ENCODE measurements at places on chromosomes 3 and 15. TPM values are rescaled to one million over a fixed set of nuclear protein-coding genes. Genes with fewer than 3 reads are reported as not detected.
A peak's percentile ranks its signal among the peaks of the same experiment; 100 is the strongest.

- H3K36me3 ChIP-seq = peaks cover 5% of the 10 kb centered on the region
- no peaks in the 10 kb centered on the region for H3K4me1 ChIP-seq
- H3K27ac ChIP-seq = no peak overlapping the region
- H3K4me3 ChIP-seq = no peak overlapping the region
- DNase-seq = no peak
- H3K27me3 ChIP-seq = no peaks in the 10 kb centered on the region
Measured at GRCh38 chr3:15486979-15487378, 34.5 kb downstream of the COLQ start.

DNA sequence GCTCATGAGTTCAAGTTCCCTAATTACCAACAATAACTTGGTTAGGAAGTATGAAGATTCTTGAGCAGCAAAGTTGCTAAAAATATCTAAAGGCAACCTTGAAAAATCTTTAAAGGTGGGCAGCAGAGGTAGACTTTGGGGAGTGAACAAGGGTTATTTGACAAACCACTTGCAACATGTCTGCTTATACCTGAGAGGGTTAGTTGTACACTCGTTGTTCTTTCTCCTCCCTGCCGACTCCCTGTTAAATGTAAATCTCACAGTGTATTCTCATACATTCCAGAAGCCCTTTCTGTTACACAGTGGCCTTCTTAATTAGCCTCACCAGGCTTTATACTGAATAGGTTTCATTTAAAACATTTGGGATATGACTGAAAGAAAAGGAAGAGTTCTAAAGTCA, 121.7 kb downstream of the ARNT2 start:
- no peak overlapping the region for H3K4me3 ChIP-seq
- DNase-seq = no peak
- no peaks in the 10 kb centered on the region for H3K27me3 ChIP-seq
- peaks cover 7% of the 10 kb centered on the region for H3K4me1 ChIP-seq
- no peaks in the 10 kb centered on the region for H3K36me3 ChIP-seq
- no peak overlapping the region for H3K27ac ChIP-seq

GRCh38 chr3:9276761-9277370, 27.4 kb upstream of the SRGAP3 start:
- no peak for DNase-seq
- no peaks in the 10 kb centered on the region for H3K36me3 ChIP-seq
- no peaks in the 10 kb centered on the region for H3K27me3 ChIP-seq
- no peak overlapping the region for H3K4me3 ChIP-seq
- no peak overlapping the region for H3K27ac ChIP-seq

GRCh38 chr3:126546549-126547239, 12.0 kb downstream of the C3orf22 start:
- peaks cover 18% of the 10 kb centered on the region for H3K27me3 ChIP-seq
- H3K4me1 ChIP-seq = no peaks in the 10 kb centered on the region
- no peak overlapping the region for H3K4me3 ChIP-seq
- H3K36me3 ChIP-seq = no peaks in the 10 kb centered on the region

- H3K27me3 ChIP-seq = no peaks in the 10 kb centered on the region
- DNase-seq = no peak
- H3K36me3 ChIP-seq = no peaks in the 10 kb centered on the region
- H3K4me1 ChIP-seq = no peaks in the 10 kb centered on the region
Measured at GRCh38 chr3:130380398-130380797, 34.9 kb downstream of the COL6A5 start.

- DNase-seq = no peak
- no peak overlapping the region for H3K4me3 ChIP-seq
- peaks cover 98% of the 10 kb centered on the region for H3K36me3 ChIP-seq
- peaks cover 4% of the 10 kb centered on the region for H3K4me1 ChIP-seq
- H3K27ac ChIP-seq = no peak overlapping the region
Measured at GRCh38 chr15:42178056-42178455, 21.6 kb upstream of the PLA2G4F start.

GRCh38 chr3:42505128-42505848, 2.8 kb downstream of the VIPR1 start:
- no peak for DNase-seq
- no peaks in the 10 kb centered on the region for H3K36me3 ChIP-seq
- peaks cover 53% of the 10 kb centered on the region for H3K4me1 ChIP-seq
- H3K4me3 ChIP-seq = peak overlapping the region; percentile 63

Gene FLNB
- total RNA-seq = 83.3 TPM

Gene LZTFL1
- 26.8 TPM for total RNA-seq

DNA sequence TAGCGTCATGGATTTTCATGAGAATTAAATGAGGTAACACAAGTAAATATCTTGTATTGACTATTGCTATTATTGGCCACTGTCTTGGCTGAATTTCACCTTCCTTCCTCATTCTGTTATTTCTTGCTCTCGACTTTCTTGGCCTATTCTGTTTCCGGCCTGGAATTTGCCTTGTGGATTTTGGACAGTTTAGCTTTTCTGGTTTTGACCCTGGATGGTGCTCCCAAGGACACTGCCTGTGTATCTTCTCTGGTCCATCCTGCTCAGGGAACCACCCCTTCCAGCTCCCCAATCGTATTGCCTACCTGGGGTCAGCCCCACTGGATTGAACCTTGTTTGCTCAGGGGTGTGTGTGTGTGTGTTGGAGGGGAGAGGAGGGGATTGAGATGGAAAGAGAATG, 376.2 kb upstream of the C2CD4B start:
- no peak overlapping the region for H3K4me3 ChIP-seq
- H3K27me3 ChIP-seq = no peaks in the 10 kb centered on the region
- H3K4me1 ChIP-seq = peaks cover 8% of the 10 kb centered on the region
- no peak overlapping the region for H3K27ac ChIP-seq
- no peaks in the 10 kb centered on the region for H3K36me3 ChIP-seq
- no peak for DNase-seq

DNA sequence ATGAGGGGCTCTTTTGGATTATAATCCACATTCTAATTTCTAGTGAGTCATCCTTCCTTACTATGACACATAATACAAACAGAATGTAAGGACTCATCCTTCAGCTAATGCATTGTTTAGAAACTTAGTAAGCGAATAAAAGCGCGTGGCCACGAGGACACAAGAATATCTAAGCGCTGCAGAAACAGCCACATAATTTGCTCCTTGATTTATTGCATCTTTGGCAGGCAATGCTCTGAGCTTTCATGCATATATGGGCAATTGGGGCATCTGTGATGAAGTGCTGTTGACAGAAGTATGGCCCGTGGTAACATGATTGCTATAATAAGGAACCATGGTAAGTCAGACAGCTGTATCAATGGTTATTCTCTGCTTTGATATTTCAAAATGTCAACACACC, 191.3 kb upstream of the ZNF385D start:
- no peak overlapping the region for H3K4me3 ChIP-seq
- no peaks in the 10 kb centered on the region for H3K4me1 ChIP-seq
- H3K36me3 ChIP-seq = no peaks in the 10 kb centered on the region
- DNase-seq = no peak
- no peaks in the 10 kb centered on the region for H3K27me3 ChIP-seq

DNA sequence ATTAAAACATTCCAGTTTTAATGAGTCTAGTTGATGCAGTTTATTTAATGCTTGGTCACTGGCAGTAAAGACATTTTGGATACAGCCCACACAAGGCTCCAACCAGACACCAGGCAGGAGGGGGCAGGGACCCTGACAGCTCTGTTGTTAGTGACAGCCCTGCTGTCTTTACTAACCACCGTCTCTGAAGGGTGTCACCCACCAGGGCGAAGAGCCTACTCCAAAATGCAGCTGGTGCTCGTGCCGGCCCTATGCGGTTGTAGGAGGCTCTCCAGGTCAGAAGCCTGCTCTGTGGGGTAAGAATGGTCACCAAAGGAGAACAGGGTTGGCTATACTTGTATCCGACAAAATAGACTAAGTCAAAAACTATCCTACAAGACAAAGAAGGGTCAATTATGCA, 132.2 kb downstream of the ATP10A start:
- peaks cover 13% of the 10 kb centered on the region for H3K36me3 ChIP-seq
- no peak overlapping the region for H3K27ac ChIP-seq
- H3K27me3 ChIP-seq = no peaks in the 10 kb centered on the region
- H3K4me1 ChIP-seq = no peaks in the 10 kb centered on the region
- no peak overlapping the region for H3K4me3 ChIP-seq

GRCh38 chr3:84547971-84548970, 410.5 kb upstream of the CADM2 start:
- H3K4me1 ChIP-seq = no peaks in the 10 kb centered on the region
- no peak for DNase-seq
- no peaks in the 10 kb centered on the region for H3K36me3 ChIP-seq
- H3K4me3 ChIP-seq = no peak overlapping the region
- H3K27me3 ChIP-seq = no peaks in the 10 kb centered on the region

- no peak overlapping the region for H3K4me3 ChIP-seq
- no peak overlapping the region for H3K27ac ChIP-seq
- no peaks in the 10 kb centered on the region for H3K4me1 ChIP-seq
- H3K27me3 ChIP-seq = no peaks in the 10 kb centered on the region
- no peak for DNase-seq
Measured at GRCh38 chr15:27062951-27063350, 92.0 kb downstream of the GABRG3 start.

DNA sequence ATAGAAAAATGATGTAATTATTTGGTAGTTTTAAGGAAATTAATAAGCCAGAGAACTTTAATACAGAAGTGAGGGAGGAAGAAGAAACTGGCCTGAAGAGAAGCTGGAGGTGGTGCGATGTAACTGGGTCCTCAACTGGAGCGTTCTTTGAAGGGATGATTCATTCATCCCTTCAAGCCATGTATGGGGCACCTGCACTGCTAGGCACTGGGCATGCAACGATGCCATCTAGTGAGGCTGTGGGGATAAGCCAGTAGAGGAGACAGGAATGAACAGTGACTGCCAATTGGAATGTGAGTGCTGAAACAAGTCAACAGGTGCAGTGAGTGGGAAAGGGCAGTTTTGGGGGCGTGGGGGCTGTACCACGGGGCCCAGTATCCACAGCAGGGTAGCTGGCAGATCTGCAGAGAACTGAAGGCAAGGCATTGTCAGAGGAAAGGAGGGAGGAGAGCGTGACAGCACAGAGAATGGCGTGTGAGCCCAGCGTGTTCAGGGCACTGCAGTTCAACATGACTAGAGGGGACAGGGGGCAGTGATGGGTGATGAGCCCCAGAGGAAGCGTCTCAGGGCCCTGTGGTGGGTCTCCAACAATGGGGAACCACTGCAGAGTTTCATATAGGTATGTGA, 3.8 kb upstream of the KIF23 start:
- H3K4me3 ChIP-seq = no peak overlapping the region
- no peaks in the 10 kb centered on the region for H3K36me3 ChIP-seq
- no peak for DNase-seq
- no peaks in the 10 kb centered on the region for H3K27me3 ChIP-seq
- H3K4me1 ChIP-seq = peaks cover 8% of the 10 kb centered on the region
- no peak overlapping the region for H3K27ac ChIP-seq

DNA sequence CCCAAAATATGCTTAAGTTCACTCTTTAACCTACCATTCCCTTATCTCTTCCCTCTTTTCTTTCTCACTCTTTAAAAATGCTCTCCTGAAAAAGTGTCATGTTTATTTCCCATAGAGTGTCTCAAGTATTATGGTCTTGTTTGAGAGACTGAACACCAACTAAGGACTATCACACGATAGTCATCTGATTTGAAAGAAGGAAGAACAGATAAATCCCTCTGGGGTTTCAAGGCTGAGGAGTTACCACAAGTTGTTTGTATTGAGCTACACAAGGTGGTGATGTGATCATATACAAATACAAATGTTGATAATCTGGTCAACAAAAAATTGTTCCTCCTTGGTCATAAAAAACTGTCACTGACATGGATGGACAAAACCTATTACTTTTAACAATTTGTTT, 13.8 kb downstream of the MEIS2 start:
- DNase-seq = no peak
- peaks cover 18% of the 10 kb centered on the region for H3K4me1 ChIP-seq
- peaks cover 27% of the 10 kb centered on the region for H3K36me3 ChIP-seq
- no peak overlapping the region for H3K4me3 ChIP-seq
- no peaks in the 10 kb centered on the region for H3K27me3 ChIP-seq
- no peak overlapping the region for H3K27ac ChIP-seq

All from lower lobe of right lung (tissue), 2 donors.